GM04504 (cell line): ENCODE measurements at places on chromosomes 6 and 20.

DNA sequence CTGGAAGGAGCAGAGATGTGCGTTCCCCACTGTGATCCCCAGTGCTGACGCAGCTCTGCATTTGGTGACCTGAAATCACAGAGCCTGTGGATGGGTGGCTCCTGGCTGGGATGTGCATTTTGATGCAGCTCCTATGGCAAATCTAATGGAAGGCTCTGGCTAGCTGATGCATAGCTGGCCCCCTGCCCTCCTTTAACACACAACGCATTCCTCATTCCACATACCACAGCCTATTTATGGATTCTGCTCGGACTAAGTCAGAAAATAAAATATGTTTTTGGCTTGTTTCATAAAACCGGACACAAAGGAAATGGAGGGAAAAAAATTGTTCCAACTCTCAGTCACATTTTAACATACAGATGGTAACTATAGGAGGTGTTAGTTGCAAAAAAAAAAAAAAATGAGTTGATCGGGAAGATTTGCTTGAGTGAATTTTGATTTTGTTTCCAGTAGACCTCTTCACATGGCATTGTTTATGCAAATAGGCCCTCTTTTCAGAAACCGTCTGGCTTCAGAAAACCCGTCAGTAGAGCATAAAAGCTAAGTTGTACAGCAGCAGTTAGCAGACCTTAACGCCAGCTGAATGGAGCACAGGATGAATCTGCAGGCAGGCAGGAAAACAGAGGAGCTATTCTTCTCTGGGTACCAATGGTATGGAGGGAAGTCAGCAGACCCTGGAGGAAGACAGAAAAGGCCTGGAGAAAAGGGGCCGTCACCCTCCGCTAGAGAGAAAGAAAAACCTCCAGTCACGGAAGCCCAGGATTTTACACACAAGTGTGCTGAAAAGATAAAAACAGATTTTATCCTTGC, 215.4 kb downstream of the HDGFL1 start:
- no peak for DNase-seq

- DNase-seq, result no peak
Observed at GRCh38 chr6:159533016-159533415, 160.0 kb downstream of the SOD2 start.

DNA sequence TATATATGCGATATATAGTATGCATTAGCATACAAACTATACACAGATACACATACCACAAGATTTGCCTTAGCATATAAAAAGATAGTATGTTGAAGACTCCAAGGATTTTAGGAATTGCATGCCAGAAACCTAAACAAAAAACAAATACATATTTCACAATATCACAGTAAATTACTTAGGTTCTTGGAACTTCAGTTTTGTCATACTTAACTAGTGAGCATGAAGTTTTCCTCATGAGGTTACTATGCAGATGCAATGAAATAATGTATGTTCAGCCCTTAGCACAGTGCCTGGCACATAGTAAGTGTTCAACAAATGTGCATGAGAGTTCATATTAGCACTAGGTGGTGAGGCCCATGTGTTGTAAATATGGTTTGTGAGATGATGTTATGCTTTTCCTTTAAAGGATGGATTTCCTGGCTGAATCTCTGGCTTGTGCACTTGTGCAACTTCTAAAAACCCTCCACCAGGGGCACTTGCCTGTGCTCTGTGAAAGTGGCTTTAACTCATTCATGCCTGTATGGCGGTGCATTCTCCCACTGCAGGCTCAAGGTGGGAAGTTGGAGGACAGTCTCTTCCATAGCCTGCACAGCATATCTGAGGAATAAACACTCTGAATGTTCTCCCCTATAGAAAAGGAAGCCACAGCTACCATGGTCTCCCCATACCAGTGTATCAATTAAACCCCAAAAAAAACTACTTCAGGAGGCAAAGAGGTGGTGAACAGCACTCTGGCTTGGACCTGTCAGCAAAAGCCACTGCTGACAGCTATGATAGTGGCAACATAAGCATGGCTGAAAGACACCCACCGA, 624.1 kb upstream of the CDH4 start:
- no peak for DNase-seq

GRCh38 chr20:4008877-4009276, 6.5 kb downstream of the RNF24 start:
- no peak for DNase-seq

DNA sequence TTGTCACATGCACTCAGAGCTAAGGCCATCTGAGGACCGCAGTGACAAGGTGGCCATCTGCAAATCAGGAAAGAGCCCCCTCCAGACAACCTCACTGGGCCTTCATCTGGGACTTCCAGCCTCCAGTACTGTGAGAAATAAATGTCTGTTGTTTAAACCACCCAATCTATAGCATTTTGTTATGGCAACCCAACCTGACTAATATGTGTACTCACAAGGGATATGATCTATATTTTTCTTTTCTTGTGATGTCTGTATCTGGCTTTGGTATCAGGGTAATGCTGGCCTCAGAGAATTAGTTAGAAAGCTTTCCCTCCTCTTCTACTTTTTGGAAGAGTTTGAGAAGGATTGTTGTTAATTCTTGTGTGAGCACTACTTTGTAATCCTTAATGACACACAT, 37.5 kb upstream of the ENTPD6 start:
- no peak for DNase-seq

GRCh38 chr6:157233686-157234085, 89.6 kb downstream of the TMEM242 start:
- no peak for DNase-seq

DNA sequence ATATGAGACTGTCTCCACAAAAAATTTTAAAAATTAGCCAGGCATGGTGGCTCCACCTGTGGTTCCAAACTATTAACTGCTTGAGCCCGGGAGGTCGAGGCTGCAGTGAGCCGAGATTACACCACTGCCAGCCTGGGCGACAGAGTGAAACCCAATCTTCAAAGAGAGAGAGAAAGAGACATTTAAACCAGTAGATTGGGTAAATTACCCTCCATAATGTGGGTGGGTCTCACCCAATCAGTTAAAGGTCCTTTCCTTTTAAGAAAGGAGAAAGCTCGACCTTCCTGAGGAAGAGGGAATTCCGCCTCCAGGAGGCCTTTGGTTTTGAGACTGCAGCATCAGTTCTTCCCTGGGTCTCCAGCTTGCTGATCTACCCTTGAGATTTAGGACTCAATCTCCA, 25.2 kb upstream of the SCML4 start:
- DNase-seq, result no peak

DNA sequence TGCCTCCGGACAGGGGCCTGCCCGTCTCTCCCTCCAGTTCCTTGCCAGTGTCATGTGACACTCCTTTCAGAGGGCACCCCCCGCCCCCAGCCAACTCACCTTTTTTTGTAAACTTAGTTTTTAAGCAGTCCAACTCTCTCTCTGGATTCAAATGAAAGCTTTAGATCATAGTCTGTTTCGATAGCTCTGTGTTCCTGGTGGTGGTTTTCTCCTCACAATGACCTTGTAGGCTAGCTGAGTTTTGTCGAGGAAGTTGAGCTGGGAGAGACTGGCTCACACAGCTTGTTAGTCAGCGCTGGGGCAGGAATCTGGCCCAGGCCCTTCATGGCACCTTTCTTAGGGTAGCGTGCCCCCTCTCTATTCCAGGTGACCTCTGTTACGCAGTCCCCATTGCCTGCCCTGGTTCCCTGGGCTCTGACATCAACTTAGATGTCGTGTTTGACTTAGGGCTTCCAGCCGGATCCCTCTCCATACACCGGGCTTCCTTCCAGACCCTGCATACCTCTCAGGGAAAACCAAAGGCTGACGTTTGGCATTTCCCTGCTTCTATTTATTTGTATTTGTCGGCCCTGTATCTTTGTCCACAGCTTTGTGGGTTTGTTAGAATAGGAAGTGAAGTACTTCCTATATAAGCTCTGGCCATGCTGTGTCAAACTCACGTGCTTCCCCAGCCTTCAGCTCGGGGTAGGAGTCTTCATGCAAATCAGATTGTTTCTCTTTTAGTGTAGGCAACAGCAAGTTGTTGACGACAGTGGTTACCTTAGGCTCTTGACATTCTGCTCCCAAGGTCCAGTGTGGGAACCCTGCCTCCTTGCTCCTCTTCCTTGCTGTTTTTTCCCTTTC, 12.7 kb downstream of the IGF2R start:
- DNase-seq, result no peak

DNA sequence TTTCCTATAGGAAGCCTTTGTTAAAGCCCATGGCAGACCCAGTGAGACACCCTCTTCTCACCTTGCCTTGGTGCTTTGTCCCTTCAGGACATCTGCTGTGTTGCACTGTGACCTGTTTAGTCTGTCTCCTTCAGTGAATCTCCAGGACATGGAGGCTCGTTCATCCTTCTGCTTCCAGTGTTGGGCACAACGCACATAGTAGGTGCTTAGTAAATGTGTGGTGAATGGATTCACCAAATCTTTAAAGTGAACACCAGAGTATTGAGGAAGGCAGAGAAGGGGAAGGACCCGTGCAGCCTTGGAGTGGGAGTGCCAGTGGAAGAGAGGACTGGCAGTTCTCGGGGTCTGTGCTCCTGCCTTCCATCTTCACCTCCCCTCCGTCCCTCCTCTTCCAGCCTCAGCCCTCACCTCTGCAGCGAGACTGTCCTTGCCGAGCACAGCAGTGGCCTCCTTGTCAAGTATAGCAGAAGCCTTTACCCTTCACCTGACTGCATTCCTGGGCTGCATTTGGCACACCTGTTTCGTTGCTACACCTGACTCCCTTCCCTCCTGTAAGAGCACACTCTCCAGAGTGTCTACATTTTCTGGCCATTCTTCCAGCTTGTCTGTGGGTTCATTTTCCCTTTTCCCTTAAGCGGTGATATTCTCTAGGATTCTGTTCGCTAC, 49.2 kb downstream of the ARID1B start:
- no peak for DNase-seq

GRCh38 chr6:145080651-145081050, 654.7 kb downstream of the EPM2A start:
- DNase-seq, result no peak

GRCh38 chr6:146029573-146030184, 817 bp downstream of the GRM1 start:
- no peak for DNase-seq

DNA sequence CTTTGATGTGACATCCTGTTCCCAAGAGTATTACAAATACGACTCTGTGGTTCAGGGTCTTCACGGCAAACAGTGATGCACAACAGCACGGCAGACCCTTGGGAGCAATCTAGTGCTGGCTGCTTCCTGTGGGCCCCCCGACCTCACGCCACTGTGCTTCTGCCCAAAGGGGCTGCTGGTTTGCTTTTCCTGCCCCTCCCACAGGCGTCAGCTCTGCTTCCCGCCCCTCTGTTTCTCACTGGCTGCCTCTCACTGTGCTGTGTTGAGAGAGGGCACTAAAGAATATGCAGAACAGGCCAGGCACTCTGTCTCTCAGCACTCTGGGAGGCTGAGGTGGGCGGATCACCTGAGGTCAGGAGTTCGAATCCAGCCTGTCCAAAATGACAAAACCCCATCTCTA, 554.5 kb upstream of the AGPAT4 start:
- DNase-seq, result no peak

DNA sequence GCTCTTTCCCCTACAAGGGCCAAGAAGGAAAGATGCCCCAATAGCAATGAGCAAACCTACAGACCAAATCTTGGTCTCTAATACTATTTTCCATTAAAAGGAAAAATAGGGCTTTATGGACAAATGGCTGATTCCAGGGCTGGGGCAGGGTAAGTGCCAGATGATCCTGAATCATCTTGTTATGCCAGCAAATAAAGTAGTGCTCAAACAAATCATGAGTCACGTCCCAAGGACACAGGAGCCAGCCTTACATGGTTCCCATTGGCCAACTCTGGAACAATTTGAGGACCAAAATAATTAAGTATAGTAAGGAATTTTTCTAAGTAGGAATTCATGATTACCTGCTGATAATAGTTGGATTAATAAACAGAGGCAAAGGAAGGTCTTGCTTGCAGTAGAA, 53.2 kb upstream of the NKX2-4 start:
- no peak for DNase-seq

DNA sequence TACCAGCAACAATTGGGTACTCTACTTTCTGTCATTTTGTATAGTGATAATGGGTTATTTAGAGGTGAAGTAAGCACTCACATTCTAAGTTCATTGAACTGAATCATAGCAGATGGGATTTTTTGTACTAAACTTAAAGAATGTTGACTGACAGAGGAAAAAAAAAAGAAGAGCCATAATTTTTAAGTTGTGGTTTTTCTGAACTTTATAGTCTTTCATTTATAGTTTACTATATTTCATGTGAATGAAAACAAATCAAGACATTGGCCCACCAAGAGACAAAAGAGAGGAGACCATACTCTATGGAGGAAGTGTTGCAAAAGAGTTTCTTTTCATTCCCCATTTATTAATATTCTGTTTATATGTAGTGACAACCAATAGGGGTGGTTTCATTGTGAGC, 685.7 kb downstream of the BCKDHB start:
- no peak for DNase-seq

- DNase-seq, result no peak
Observed at GRCh38 chr6:154258064-154258757, 98.4 kb downstream of the IPCEF1 start.

DNA sequence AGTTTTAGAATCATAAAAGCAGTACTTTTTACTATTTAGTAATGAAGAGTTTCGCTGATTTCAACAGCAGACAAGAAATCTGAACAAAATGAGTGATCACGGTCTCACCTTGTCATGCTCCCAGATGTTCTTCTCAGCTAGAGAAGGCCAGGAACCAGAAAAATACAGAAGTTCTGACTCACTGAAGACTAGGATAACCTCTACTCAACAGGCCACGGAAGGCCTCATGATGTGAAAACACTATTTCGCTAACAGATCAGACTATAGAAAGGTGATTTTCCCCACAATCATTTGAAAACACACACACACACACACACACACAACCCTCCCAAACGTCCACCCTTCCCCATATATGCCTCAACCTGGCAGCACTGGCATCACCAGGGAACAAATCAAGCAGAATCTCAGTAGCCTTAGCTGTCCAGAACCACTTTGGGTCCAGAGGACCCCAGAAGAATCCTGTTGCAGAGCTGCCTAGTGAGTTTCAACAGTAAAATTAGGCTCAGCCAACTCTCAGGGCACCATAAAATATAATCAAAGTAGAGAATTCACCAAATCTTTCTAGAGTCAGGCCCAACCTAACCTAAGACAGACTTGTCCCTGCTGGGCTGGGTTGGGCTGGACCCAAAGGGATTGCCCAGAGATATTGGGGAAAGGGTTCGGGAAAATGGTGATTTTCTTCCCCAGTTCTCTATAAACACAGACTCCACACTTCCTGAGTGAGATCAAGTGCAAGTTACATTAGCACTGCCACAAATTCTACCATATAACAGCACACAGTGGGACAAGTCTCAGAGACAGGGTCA, 7.9 kb downstream of the EXOC2 start:
- no peak for DNase-seq

DNA sequence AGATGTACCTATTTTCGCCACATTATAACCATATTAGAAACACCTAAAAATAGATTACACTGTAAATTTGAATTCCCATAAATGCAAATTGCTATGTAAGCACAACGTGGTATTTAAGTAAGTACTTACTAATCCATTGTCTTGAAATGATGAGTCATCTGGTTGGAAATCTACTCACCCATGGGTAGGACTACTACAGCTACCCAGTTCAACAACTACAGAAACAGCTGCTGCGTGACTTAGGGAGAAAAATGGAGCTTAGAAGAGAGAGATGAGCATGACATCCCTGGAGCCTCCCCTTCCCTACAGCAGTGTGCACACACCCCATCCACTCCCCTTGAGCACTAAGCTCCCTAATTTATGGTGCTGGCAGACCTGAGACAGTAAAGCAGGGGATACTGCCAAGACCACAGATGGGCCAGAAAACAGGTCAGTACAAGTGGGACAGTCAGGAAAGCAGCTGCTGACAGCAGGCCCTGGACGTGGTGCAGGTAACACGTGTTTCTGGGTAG, 26.9 kb downstream of the RRAGD start:
- no peak for DNase-seq
